ENCODE measurements at places on chromosomes 1 and 21.

DNA sequence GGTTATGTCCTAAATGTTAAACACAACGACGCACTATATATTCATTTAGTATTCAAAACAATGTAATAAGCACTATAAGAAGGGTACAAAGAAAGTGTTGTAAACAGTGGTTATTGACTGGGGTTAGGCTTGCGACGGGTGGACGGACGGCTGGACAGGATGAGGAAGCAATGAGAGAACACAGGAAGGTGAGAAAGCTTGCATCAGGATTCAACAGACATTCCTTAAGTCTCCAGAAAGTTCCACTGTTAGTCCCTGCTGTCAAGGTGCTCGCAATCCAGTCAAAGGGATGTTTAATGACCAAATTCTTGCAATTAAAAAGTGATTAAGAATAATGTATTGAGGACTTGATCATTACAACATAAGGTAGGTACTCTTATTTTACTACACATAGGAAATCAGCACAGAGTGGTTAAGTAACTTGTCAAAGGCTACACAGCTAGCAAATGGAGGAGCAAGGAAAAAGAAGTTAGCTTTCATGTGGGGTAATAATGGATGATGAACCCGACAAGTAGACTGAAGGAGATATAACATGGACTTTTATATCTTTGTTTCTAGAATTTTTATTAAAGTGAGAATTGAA, 994 bp upstream of the ACBD6 start:
- DNase-seq, result no peak

DNA sequence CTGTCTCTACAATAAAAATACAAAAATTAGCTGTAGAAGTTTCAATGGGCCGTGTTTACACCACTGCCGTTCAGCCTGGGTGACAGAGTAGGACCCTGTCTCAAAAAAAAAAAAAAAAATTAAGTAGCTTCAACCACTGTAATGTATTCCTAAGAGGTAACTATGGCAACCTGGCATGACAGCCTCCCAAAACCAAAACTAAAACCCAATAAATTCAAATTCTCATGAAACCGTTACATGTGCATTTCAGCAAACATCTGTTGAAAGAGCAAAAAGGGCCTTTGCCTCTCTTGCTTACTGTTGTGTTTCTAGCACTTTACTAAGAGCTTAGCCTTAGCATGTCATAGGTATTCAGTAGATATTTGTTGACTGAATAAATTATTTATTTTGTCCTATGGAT, 33.5 kb downstream of the ODR4 start:
- no peak for DNase-seq

GRCh38 chr1:154866257-154867063, 3.6 kb downstream of the KCNN3 start:
- no peak for DNase-seq

- no peak for DNase-seq
These were observed 16.6 kb upstream of the GSTM4 start for GRCh38 chr1:109639063-109639840.

All from neural crest cell (in vitro differentiated cells).